ENCODE measurements at places on chromosomes 7 and 10.

GRCh38 chr10:95550073-95550672 is 11.0 kb downstream of the SORBS1 start:
- DNase-seq: no peak

DNA sequence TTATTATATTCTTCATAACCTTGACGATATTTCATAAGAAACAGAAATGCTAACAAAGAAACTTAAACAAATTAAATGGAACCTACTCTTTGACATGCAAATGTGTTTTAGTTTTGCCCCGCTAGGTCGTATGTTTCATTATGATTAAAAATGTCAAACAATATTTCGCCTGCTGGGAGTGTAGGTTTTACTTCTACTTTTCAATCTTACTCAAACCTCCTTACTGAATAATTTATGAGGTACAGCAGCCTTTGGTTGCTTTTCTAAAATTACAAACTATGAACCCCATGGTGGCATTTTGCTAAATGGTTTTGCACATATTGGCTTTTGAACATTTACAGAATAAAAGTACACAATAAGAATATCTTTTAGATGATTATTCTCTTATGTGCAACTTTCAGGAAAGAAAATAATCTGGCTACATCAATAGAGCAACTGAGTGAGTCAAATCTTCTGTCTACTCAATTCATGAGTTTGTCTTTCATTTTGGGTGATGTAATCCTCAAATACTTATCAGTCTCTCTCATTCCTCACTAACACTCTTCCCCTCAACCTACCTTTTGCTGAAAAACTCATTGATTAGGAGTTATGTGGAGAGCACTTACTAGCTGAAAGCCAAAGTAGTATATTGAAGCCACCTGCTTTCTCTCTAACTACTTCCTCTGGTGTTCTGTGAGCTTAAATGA is 1226.4 kb downstream of the XPNPEP1 start:
- no peak for DNase-seq

DNA sequence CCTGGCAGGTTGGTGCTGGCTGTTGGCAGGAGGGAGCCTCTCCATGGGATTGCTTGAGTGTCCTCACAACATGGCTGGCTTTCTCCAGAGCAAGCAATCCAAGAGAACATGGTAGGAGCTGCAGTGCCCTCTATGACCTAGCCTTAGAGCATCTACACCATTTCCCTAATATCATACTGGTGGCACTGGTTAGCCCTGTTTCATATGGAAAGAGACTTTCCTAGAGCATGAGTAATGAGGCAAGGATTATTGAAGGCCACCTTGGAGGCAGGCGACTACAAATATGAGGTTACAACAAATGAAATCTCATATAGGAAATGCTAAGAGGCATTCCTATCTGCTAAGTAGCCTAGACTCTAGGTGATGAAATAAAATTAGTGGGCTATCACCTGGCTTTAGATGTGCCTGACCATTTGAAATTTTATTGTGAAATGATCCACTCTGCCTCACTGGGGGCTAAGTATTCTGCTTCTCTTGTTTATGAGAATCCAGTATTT is 153.6 kb downstream of the RGS10 start:
- DNase-seq: no peak

DNA sequence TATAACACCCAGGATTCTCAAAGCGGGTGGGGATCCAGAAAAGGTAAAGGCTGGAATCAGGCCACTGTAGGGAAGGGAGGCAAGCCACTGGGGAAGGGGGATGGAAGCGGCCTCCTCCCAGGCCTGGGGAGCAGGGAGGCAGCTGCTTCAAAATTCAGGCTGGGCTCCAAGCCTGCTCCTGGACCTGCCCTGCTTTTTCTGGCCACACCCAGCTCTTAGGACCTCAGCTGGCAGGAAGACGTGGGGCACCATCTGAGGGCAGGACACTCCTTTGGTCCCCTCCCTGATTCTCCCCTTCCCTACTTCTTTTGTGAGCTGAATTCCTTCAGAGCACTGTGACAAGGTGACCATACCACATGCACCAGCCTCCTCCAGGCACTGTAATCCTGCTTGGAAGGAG is 4.6 kb upstream of the LBX1 start:
- no peak for DNase-seq

DNA sequence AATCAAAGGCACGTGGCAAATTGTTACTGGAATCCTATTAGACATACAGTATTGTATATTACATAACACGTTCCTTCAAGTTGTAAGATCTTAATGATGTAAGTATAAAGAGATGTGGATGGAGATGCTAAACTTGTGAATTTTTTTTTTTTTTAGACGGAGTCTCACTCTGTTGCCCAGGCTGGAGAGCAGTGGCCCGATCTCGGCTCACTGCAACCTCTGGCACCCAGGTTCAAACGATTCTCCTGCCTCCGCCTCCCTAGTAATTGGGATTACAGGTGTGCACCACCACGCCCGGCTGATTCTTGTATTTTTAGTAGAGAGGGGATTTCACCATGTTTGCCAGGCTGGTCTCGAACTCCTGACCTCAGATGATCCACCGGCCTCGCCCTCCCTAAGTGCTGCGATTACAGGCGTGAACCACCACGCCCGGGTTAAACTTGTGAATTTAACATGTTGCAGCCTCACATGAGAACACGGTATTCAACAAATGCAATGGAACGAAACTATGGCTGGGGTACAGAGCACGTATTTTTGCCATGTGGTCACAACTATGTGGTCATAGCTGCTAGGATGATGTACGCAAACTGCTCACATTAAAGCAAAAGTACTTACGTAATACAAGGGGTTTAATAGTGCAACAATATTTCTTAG is 818 bp upstream of the SUPV3L1 start:
- DNase-seq: no peak

GRCh38 chr7:134165252-134165651 is 38.1 kb downstream of the LRGUK start:
- DNase-seq: no peak

DNA sequence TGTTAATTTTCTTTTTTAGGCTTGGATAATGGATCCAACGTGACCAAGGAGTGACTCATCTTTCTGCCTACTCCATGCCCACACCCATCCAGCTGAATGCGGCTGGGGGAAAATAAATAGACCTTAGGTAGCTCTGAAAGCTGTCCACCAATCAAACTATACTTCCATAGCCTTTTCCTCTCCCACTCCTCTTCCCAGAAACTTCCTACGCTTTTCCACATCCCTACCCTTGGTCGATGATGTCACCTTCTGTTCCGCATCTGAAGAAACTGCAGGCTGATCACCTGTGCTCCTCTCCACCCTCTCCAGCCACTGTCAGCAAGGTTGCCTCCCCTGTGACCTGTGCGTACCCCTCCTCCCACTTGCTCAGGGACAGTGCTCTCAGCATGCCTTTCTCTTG is 359.8 kb upstream of the KLF6 start:
- DNase-seq: no peak

GRCh38 chr7:199483-200249 is 7.3 kb downstream of the FAM20C start:
- DNase-seq: no peak

DNA sequence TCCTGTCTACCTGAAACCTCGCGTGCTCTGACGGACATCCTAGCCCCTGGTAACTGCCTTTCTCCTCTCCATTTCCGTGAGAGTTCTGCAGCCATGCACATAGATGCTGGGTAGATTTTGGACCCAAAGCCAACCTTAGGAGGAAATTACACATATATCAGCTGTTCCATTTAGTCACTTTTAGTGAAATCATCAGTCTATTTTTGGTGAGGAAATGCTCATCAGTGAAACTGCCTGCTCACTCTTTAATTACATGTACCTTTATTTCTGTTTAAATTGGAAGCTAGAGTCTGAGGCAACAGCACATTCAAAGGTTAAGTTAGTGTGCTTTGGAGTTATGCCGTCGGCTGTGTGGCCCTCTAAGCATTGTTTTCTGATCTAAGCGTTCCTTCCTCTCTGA is 231.3 kb downstream of the WDR37 start:
- no peak for DNase-seq

GRCh38 chr10:21217107-21217506 is 308.4 kb downstream of the SKIDA1 start:
- no peak for DNase-seq

- no peak for DNase-seq
Observed at GRCh38 chr10:2137549-2138174, 400.3 kb upstream of the ADARB2 start.

GRCh38 chr10:110335314-110336064 is 30.8 kb upstream of the SMNDC1 start:
- DNase-seq: no peak

- no peak for DNase-seq
Observed at GRCh38 chr7:44748948-44749731, 493 bp downstream of the ZMIZ2 start.

- DNase-seq: no peak
Observed at GRCh38 chr7:3415861-3416312, 114.8 kb downstream of the SDK1 start.

- no peak for DNase-seq
Observed at GRCh38 chr7:17654940-17655339, 285.4 kb downstream of the SNX13 start.

- DNase-seq: no peak
Observed at GRCh38 chr10:96919785-96920430, 87.8 kb downstream of the LCOR start.

All from upper lobe of right lung (tissue), 1 donor.